GM04504 (cell line): ENCODE measurements at places on chromosomes 13 and 19.

GRCh38 chr13:43965459-43965845, 85.7 kb downstream of the LACC1 start:
- no peak for DNase-seq

DNA sequence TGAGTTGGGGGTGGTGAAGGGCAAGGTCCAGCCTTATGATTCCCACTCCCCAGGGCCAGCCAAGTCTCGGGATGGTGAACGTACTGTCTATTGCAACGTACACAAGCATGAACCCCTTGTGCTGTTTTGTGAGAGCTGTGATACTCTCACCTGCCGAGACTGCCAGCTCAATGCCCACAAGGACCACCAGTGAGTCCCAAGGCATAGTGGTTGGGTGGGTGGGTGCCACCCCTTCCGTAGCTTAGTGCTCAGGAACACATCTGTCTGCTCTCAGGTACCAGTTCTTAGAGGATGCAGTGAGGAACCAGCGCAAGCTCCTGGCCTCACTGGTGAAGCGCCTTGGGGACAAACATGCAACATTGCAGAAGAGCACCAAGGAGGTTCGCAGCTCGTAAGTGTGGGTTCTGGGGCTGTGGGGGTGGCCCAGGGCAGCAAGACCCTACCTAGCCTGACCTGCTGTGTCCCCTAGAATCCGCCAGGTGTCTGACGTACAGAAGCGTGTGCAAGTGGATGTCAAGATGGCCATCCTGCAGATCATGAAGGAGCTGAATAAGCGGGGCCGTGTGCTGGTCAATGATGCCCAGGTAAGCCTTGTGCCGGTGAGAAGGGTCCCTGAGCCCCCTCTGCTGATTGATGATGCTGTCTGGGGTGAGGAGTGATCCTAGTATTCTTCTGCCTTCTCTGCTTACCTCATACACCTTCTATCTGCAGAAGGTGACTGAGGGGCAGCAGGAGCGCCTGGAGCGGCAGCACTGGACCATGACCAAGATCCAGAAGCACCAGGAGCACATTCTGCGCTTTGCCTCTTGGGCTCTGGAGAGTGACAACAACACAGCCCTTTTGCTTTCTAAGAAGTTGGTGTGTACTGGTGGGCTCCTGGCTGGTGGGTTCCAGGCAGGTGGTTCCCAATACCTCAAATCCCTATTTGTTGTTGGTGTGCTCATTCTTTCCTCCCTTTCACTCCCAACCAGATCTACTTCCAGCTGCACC, 3.8 kb downstream of the TRIM28 start:
- DNase-seq = no peak

DNA sequence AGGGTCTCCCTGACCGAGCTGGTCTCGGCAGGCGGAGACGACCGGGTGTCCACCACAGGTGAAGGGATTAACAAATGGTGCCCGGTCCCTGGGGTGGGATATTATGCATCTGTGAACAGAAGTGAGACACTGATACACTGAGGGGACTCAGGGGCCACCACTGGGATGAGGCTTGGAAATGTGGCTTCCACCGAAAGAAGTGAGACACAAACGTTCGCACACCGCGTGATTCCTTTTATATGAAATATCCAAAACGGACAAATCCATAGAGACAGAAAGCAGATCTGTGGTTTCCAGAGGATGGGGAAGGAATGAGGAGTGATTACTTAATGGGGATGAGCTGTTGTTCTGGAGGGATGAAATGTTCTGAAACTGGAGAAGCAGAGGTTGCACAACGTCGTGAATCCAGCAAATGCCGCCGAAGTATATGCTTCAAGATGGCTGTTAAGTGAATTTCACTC, 47.5 kb downstream of the C13orf46 start:
- peak; percentile 71 for DNase-seq

DNA sequence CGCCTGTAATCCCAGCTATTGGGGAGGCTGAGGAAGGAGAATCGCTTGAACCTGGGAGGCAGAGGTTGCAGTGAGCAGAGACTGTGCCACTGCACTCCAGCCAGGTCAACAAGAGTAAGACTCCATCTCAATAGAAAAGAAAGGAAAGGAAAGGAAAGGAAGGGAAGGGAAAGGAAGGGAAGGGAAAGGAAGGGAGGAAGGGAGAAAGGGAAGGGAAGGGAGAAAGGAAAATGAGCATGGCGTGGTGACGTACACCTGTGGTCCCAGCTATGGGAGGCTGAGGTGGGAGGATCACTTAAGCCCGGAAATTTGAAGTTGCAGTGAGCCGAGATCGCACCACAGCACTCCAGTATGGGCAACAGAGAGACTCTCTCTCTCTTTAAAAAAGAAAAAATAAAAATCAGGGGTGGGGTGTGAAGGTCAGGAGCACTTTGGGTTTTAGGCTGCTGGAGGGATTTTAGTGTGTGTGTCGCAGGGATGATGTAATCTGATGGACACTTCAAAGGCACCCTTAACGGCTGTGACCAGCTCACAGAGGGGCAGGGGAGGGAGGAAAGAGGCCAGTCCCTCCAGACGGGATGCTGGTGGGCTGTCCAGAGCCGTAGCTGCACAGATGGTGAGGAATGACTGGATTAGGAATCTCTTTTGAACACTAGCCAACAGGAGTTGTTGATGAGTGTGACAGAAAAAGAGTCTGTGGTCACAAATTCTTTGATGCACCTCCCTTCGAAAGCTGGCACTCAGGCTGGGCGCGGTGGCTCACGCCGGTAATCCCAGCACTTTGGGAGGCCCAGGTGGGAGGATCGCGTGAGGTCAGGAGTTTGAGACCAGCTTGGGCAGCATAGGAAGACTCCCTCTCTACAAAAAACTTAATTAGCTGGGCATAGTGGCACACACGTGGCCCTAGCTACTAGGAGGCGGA, 27.6 kb downstream of the TMPRSS9 start:
- DNase-seq = no peak

DNA sequence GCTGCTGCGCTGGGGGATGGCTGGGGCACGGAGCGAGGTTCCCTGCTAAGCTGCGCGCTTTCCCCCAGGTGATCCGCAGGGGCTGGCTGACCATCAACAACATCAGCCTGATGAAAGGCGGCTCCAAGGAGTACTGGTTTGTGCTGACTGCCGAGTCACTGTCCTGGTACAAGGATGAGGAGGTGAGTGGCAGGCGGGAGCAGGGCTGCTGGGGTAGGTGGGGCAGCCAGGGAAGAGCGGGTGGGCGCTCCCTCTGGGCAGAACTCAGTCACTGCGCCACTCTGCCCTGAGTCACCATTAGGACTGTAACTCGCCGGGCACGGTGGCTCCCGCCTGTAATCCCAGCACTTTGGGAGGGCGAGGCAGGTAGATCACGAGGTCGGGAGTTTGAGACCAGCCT, 23.8 kb downstream of the TMED1 start:
- no peak for DNase-seq

GRCh38 chr13:75705395-75705794, 69.3 kb downstream of the LMO7 start:
- DNase-seq = peak; percentile 45

- no peak for DNase-seq
Measured at GRCh38 chr13:68690567-68690966, 1417.1 kb upstream of the ATXN8OS start.

GRCh38 chr19:31913103-31913661, 432.2 kb upstream of the ZNF507 start:
- DNase-seq = no peak

- no peak for DNase-seq
Measured at GRCh38 chr19:4181053-4181508, 1.3 kb downstream of the SIRT6 start.

DNA sequence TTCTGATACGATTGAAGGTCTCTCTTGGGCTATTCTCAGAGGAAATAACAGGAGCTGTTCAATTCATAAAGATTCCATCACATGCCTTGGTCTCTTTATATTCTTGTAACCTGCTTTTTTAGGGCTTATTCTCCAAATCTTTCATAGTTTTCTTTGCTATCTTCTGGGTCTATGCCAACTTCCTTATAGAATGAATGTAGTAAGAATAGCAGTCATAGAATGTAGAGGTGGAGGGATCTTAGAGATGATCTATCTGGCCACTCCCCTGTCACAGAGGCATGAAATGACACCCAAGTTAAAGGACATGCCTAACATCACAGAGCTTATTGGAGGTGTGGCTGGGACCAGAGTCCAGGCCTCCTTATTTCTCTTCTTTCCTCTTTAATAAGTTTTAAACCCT, 13.2 kb downstream of the LCP1 start:
- DNase-seq = no peak

- no peak for DNase-seq
Measured at GRCh38 chr19:39193803-39194202, 3.0 kb upstream of the NCCRP1 start.

DNA sequence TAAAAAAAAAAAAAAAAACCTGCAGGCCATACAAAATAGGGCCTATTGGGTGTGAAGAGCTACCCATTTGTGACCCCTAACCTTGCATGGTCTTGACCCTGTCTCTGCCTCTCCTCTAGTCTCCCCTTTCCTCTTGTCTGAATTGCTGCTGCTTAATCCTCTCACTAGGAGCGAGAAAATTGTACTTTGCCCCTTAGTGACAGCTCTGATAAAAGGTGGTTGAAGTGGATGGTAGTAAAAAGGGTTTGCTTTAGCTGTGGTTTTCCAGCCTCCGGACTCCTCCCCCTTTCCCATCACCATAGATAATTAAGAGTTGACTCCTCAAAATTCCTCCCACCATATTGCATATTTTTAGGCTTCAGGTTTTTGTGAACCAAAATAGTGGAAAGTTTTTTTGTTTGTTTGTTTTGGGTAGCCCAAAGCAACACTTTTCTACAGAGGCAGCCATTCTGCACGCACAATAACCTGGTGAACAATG, 23.5 kb downstream of the ACTN4 start:
- no peak for DNase-seq

- no peak for DNase-seq
Measured at GRCh38 chr13:100461309-100462030, 127.1 kb downstream of the GGACT start.

DNA sequence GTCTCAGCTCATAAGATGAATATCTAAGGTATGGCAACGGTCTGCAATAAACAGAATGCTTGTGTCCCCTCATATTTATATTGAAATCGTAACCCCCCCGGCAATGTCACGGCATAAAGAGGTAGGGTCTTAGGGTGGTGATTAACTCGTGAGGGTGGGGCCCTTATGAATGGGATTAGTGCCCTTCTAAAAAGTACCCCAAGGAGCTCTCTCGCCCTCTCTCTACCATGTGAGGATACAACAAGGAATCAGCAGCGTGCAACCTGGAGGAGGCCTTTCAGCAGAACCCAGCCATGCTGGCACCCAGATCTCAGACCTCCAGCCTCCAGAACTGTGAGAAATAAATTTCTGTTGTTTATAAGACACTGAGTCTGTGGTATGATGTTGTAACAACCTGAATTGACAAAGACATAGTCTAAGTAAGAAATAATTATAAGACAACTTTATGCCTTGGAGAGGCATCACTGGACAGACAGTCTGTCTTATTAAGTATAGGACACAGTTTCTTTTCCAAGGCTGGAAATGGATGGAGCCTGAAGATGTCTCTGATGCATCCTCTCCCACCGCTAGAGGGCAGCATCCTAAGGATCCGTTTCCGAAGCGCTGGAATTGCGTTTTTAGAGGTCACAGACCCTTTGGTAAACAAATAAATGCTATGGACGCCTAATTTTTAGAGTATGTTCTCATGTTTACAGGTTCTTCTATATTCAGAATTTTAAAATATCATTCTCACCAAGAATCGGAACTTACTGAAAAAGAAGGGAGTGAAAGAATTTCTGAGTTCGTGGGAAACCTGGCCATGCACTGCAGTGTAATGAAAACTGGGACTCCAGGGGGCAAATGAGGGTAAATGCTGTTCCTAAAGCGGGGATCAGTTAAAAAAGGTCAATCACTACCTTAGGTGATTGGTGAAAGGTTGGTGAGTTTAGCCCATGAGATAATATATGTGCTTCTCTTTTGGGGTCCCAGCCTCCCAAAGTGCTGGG, 13.3 kb upstream of the LEUTX start:
- DNase-seq = peak; percentile 10

DNA sequence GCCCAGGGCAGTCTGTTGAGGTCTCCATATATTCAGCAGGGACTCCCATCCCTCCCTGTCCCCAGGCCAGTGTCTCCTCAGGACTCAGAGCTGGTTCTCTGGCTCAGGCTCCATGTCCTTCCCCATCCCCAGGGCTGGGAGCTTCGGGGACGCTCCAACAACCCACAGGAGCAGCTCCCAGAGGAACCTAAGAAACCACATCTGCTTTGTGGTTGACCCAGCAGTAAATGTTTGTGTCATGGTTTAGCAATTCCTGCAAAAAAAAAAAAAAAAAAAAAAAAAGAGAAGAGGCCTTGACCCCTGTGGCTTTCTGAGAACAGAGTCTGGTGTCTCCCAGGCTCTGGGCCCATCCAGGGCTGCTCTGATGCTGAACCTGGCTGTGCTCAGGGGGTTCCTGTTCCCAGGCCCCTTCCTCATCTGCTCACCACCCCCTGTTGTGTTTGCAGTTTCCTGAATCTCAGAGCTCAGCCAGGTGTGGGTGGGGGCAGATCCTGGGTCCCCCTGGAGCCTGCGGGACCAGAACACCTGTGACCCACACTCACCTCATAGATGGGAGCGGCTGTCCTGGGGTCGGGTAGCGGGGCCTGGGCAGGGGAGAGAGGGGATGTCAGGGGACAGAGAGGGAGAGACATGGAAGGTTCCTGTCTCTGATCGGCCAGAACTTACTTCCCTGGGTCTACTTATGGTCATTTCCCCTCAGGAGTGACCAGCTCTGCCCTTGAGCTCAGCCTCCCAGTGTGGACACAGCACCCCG, 25.2 kb upstream of the CEACAM1 start:
- DNase-seq = peak; percentile 65

DNA sequence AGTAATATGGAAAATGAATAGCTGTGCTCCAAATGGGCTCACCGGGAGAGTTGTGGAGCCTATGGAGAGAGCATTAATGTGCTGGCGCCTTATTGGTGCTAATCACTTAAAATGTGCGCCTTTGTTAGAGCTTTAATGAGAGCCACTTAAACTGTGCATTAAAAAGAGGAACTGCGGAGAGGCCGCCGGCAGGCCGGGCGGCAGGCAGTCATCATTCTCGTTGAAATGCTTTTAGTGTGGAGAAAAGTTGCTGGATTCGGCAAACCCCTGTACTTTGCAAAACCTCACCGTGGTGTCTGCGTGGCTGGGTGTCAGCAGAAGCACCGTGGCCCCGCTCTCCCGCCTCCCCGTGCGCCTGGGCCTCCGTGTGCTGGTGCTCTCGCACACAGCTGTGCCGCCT, 105.5 kb downstream of the KDM4B start:
- DNase-seq = no peak

DNA sequence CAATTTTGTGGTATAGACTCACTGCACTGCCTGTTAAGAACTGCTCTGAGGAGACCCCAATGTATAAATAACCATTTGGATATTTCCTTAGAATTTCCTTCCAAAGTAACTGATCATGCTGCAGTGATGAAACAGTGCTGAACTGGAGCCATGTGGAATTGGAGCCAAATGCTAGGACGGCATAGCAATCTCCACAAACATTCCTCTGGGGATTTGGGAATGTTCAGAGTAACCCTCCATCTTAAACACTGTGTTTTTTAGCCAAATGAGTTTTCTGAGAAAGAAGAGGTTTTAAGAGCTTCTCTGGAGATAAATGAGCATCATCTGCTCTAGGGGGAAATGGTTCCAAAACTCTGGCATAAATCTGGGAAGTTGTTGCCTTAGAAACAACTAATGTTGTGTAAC, 98.2 kb downstream of the OLFM4 start:
- DNase-seq = no peak

DNA sequence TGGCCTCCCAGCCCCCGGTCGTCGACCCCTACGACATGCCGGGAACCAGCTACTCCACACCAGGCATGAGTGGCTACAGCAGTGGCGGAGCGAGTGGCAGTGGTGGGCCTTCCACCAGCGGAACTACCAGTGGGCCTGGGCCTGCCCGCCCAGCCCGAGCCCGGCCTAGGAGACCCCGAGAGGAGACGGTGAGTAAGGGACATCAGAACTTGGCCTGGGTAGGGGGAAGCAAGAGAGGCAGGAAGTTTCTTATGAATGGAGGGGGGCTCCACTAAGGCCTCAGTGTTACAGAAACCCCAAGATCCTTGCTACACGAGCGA, 2.9 kb downstream of the FOSB start:
- DNase-seq = no peak
